ENCODE measurements at places on chromosomes 1 and 21.
A peak's percentile ranks its signal among the peaks of the same experiment; 100 is the strongest.

GRCh38 chr1:20477348-20478056 lies 8.5 kb downstream of the CAMK2N1 start:
- no peak overlapping the region for H3K4me3 ChIP-seq
- H3K27ac ChIP-seq, result peak overlapping the region; percentile 75
- DNase-seq, result no peak

GRCh38 chr1:27455139-27455811 lies 34.7 kb downstream of the WASF2 start:
- no peaks in the 10 kb centered on the region for H3K36me3 ChIP-seq
- no peaks in the 10 kb centered on the region for H3K27me3 ChIP-seq
- no peak for DNase-seq
- peak overlapping the region; percentile 64 for H3K27ac ChIP-seq
- no peak overlapping the region for H3K4me3 ChIP-seq

DNA sequence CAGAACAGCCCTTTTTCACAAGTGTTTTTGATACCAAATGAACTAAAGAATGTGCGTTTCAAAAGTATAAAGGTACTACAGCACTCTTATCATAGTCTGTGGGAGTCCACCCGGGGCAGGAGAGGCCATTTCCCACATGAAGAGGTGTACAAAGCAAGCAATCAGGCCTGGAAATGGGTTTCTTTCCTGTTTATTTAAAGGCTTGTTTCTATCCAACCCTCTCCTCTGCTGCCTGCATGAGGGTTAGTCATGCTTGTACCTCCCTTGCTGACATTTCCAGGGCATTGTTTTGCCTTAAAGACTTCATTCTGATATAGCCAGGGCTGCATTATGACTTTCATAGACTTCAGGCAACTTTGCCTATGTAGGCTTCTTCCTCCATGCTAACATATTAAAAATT lies 11.6 kb downstream of the SELP start:
- H3K4me1 ChIP-seq, result no peaks in the 10 kb centered on the region
- H3K27me3 ChIP-seq, result no peaks in the 10 kb centered on the region
- no peak overlapping the region for H3K27ac ChIP-seq
- no peak for DNase-seq
- no peak overlapping the region for H3K4me3 ChIP-seq

GRCh38 chr1:81824759-81825158 lies 24.0 kb downstream of the ADGRL2 start:
- no peaks in the 10 kb centered on the region for H3K4me1 ChIP-seq
- H3K27ac ChIP-seq, result no peak overlapping the region
- DNase-seq, result no peak
- H3K4me3 ChIP-seq, result no peak overlapping the region
- H3K36me3 ChIP-seq, result no peaks in the 10 kb centered on the region

DNA sequence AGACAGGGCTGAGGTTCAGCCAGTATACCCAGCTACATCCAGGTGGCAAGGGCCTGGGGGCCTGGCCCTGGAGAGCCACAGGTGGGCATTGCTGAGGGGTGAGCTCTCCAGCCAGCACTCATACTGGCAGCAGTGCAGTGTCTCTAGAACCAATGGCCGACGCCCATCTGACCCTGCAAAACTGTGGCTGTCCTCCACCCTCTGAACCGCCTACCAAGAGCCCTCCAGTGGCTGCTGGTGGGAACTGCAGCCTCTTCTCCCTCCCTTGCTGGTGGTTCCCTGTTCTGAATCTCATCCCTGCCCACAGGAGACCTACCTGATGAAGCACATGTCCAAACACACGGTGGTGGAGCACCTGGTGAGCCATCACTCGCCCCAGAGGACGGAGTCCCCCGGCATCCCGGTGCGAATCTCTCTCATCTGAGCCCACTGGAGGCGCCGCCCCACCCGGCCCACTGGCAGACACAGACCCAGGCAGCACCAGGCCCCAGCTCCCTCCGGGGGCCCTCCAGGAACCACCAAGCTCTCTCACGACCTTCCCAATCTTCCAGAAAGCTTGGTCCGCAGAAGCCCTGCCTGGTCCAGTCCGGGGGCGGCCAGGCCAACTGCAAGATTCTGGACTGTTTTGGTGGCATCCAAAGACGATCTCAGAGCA lies 22.1 kb downstream of the A3GALT2 start:
- H3K36me3 ChIP-seq, result no peaks in the 10 kb centered on the region
- H3K4me3 ChIP-seq, result no peak overlapping the region
- no peaks in the 10 kb centered on the region for H3K4me1 ChIP-seq
- H3K27me3 ChIP-seq, result no peaks in the 10 kb centered on the region
- DNase-seq, result no peak

GRCh38 chr1:87279966-87280535 lies 48.6 kb upstream of the LMO4 start:
- H3K4me1 ChIP-seq, result no peaks in the 10 kb centered on the region
- no peaks in the 10 kb centered on the region for H3K36me3 ChIP-seq
- no peak overlapping the region for H3K4me3 ChIP-seq
- H3K27ac ChIP-seq, result peak overlapping the region; percentile 87
- no peaks in the 10 kb centered on the region for H3K27me3 ChIP-seq

DNA sequence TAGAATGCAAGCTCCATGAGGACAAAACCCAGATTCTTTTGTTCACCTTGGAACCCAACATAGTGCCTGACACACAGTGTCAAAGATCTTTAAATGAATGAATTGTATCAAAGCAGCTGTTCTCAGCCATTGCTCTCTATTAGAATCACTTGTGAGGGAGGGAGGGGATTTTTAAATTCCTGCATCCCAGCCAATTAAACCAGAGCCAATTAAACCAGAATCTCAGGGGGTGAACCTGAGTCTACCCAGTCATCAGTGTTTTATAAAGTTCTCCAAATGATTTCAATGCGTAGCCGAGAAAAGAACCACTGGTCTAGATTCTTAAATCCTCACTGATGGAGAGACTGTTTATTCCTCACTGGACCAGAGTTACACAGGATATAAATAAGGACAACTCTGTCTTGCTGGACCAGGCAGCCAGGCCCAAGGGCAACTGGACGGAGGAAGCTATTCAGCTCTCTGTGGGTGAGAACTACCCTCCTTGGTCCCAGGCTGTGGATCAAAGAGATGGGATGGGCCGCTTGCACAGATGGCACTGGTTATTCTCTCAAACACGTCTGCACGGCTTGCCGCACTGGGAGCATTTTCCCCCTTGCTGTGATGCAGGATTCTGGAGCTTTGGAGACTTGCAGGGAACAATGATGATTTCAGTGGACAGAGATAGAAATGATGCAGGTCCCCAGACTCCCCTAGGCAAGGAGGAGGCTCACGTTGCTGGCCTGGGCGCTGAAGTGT lies 20.0 kb upstream of the CDCA8 start:
- no peak for DNase-seq
- H3K4me1 ChIP-seq, result no peaks in the 10 kb centered on the region
- no peaks in the 10 kb centered on the region for H3K27me3 ChIP-seq
- no peak overlapping the region for H3K4me3 ChIP-seq
- H3K27ac ChIP-seq, result no peak overlapping the region
